OCI-M1 (cell line): ENCODE measurements at places on chromosomes 11 and 22.

DNA sequence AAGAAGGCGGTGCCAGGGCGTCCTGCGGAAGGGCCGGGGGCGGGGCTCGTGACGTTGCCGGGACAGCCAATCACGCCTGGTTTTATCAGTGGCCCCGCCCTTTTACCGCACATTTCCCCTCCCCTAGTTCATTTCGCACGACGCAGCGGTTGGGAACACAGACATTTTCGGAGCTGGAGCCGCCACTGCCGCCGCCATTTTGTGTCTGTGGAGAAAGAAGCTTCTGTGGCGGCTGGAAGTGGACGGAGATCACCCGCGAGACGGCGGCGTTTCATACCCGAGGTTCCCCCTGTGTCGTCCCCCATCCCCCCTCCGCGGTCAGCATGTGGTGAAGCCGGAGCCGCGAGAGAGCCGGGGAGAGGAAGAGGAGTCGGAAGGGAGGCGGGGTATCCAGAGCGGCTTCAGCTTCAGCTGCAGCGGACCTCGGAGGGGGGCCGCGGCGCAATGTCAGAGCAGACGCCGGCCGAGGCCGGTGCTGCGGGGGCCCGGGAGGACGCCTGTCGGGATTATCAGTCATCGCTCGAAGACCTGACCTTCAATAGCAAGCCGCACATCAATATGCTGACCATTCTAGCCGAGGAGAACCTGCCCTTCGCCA, at the start of gene PCF11:
PCF11 (plus strand) TSS at position 136 of the 598 bp plus-strand sequence; CDS start at position 445, 309 bp downstream.
- DNase-seq, result no peak

DNA sequence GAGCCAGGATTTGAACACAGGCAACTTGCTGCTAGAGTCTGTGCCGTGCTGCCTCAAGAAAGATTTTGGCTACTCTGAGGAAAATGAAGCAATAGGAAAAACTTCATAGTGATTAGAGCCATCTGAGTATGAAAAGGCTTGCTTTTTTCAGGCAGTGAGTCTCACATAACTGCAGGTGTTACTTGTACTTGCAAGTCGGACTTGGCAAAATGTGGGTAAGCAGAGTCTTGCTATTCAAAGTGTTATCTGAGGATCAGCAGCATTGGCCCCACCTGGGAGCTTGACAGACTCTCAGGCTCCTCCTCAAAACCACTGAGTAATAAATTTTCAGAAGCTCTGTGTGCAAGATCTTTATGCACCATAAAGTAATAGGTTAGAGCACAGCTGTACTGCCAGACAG, 18.1 kb downstream of the RNF141 start:
- DNase-seq, result no peak

DNA sequence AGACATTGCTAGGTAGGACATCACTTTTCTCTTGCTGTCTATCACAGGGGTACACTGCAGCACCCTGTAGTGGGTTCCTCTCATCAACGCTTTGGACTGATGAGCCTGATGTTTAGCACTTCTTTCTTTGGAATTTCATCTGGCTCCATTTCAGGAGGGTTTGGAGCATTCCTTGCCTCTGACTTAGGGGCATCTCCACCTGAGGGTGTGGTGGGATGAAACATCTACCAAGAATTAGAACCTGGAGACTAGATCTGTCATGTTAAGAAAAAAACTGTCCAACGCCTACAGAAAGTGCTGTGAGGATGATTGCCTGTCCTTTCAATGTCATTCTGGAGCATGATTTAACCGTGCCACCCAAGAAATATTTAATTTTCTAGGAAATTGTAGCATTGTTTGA, 648.4 kb downstream of the ETS1 start:
- DNase-seq, result no peak

DNA sequence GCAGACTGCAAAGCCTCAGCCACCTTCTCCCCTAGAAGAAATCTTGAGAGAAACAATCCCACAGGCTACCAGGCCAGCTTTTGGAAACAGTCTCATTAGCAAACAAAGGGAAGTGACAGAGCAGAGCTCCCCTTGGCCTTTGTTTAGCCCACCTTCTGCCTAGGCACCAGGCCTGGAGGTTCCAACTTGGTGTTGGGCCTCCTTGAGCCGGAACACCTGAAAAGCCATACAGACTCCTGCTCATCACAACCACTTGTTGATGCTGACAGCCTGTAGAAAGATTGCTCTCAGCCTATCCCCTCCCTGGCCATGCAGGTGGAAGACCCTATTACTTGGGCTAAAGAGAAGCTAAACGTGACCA, 26.6 kb downstream of the KCNQ1OT1 start:
- no peak for DNase-seq

DNA sequence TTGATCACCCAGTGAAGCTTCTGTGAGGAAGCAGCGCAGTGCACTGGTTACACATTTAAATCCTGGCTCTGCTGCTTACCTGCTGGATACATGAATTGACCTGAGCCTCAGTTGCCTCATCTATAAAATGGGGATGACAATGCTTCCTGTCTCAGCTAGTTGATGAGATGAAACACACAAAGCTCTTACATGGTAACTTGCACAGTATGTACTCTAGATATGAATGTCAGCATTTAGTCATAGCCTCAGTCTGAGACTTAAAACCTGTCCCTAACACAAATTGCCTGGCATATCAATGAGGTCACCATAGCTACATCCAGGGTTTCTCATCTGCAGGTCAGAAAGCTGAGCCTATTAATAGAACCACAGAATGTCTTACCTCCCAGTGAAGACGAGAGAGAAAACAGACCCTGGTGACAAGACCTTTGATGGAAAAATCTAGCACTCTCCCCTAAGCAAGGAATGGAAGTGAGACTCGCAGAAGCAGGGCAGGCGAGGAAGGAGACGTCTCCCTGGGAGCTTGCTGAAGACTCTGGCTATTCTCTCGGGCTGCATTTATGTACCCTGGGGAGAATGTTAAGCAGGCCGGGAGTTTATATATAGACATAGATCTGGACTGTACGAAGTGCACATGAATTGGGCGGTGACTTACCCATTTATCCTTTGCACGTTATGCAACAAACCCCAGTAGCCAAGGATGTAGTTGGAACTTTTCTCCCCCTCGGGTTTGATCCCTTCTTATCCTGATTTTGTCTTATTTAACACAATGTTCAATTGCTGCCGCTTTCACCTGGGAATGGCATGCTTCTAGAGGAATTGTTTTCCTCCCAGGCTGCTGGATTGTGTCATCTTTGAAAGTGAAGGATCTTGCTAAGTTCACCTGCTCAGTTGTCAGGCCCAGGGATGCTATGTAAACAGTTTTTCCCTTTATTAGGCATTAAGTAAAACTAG, 18.0 kb downstream of the SDHAF2 start:
- DNase-seq, result no peak

- DNase-seq, result peak; percentile 4
Measured at GRCh38 chr22:29569011-29569678, 11.8 kb downstream of the NIPSNAP1 start.

GRCh38 chr11:67275606-67276409, 9.5 kb downstream of the GRK2 start:
- DNase-seq, result no peak

DNA sequence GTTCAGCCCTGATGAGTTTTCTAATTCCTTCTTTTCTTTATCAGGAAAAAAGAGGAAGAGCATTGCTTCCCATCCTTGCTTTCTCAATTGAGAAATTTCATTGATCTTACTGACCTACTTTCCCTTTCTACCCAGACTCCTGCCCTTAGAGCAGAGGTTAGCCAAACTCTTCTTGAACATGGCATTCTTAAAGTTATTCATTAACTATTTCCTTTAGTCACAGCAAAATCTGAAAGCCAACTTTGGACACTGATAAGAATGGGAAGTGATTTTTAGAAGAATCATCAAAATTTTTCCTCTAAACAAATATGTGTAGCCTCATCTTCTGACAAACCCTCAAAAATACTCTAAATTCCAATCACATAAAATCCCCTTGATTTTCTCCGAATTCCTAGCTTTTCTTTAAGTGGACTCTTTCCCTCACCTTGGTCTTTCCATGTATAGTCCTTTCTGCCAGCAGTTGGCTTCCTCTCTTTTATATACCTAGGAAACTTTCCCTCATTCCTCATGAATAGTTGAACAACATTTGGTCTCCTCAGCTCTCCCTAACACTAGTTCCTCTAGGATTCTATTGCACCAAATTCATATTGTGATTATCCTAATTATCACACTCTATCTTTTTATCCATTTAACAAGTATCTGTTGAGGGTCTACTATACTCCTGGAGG, 566.7 kb upstream of the CCDC90B start:
- DNase-seq, result no peak

GRCh38 chr11:70139785-70140410, 61.8 kb downstream of the ANO1 start:
- no peak for DNase-seq

DNA sequence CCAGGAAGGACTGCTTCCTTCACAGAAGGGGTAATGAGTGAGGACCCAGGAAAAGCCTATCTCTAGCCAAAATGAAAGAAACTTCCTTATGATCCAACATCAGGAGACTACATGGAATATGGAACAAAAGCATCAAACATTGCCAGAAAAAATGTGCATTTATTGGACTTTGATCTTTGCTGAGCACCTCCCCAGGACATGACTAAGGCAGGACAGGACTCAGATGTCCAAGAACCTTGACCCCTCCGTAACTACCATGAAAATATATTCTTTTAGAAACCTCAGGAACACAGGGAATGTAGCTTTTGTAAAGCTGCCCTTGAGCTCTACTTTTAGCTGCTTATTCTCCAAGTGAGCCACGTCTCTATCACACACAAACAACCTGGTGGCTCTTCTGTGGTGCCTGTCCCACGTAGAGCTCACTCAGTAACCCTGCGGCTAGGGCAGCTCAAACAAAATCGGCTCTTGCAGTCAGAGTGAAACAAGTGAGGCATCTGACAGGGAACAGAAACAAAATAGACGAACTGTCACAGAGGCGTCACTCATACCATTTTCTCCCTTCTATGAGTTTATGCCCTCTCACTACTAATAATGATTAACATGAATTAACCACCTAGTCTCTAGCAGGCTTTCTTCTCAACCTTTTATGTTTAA, 471.5 kb upstream of the API5 start:
- no peak for DNase-seq

GRCh38 chr22:37616201-37617083, 7.8 kb downstream of the GGA1 start:
- DNase-seq, result no peak

- DNase-seq, result no peak
Measured at GRCh38 chr22:46652081-46652846, 32.1 kb downstream of the GRAMD4 start.

- no peak for DNase-seq
Measured at GRCh38 chr11:64297699-64298358, 2.3 kb upstream of the CATSPERZ start.

GRCh38 chr22:25563761-25564319, 635 bp upstream of the GRK3 start:
- peak; percentile 87 for DNase-seq

- DNase-seq, result no peak
Measured at GRCh38 chr11:110525883-110526282, 96.1 kb downstream of the FDX1 start.

DNA sequence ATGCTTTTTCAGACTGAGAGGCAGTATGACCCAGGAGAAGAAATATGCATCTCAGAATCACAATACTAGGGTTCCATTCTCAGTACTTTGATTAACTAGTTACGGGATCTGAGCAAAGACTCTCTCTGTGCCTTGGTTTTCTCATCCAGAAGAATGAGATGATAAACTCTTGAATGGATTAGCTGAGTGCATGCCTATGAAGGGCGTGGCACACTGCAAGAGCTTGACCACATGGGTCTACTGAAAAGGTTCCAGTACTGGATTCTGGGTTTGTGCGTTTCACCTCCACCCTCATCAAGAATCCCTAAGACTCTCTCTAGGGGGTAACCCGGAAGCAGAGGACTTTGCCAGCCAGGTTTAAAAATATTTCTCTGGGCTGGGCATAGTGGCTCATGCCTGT, 25.6 kb downstream of the PGA5 start:
- no peak for DNase-seq

DNA sequence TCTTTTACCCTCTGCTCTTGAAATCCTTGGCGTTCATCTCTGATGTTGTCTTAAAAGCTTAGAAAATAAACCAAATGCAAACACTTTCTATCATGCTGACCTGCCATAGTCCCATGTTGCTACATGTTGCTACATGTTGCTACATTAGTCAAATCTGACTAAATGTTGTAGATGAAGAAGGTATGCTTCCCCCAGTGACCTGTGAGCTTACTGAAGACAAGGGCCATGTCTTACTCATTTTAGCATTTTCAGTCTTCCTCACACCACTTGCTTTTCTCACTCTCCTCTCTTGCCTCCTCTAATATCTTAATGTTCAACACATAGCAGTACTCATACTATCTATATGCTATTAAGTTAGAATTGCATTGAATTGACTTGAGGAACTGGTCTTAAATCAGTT, 346.4 kb upstream of the MTNR1B start:
- no peak for DNase-seq

- no peak for DNase-seq
Measured at GRCh38 chr11:23473782-23474181, 613.5 kb upstream of the CCDC179 start.

GRCh38 chr11:131934006-131934405, 563.6 kb downstream of the NTM start:
- DNase-seq, result no peak

DNA sequence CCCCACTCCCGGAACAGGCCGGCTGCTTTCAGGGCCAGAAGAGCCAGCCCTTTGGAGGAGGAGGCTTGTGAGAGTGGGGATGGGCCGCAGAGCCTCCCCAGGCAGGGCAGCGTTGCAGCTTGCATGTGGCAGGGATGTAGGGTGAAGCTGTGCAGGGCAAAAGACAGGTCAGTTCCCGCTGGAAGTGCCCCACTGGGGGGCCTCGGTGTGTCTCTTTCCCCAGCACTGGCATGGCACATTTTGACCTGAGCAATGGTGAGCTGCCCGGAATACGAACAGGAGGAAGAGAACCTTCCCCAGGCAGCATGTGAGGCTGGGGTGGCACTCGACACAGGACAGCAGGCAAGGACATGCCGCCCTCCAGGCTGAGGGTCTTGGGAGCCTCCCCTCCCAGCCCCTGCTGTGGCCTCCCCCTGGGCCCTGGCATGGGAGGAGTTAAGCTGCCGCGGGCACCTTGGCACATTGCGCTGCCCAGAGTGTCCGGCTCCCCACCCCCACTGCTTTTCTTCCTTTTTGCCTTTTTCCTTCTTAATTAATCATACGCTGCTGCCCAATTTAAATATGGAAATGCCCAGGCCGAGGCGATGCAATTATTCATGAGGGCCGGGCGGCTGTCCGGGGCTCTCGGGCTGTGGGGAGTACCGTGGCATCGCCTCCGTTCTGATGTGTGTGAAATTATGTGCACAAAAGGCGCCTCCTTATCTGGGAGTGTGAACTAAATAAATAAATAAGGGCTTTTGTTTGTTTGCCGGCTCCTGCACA, 76.0 kb upstream of the WNT7B start:
- peak; percentile 56 for DNase-seq
